ENCODE measurements at places on chromosomes 11 and 22.
A peak's percentile ranks its signal among the peaks of the same experiment; 100 is the strongest.

DNA sequence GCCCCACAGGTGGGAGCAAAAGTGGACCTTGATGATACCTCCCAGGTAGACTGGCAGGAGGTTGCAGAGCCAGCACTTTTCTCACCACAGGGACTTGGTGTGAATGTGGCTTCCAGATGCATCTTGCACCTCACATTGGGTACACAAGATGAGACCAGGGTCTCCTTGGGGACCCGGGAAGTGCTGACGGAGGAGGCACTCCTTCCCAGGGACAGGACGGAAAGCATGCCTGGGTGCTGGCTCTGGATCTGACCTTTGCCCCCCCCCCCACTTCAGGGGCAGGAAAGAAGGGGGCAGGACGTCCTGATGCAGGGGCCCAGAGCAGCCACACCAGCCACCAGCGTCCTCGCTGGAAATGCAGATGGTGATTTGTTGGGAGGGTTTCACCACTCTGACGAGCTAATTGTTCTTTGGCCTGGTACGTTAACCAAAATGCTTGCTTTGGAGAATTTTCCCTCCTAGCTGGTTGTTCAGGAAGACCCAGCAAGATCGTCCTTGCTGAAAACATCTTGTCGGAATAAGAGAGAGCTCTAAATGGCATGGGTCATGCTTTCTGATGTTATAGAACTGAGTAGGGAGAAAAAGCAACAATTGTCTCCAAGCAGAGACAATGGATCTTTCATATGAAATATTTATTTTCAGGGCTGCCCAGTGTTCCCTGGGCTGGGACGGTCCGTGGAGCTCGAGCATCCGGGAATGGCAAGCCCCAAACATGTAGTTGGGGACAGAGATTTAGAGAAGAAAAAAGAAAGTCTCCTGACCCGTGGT, 74.4 kb upstream of the PPARA start:
- no peak for DNase-seq

GRCh38 chr11:37087650-37088572, 489.9 kb upstream of the RAG2 start:
- no peak for DNase-seq

GRCh38 chr11:72048766-72049460, 31.4 kb downstream of the NUMA1 start:
- DNase-seq, result no peak

GRCh38 chr11:128599729-128600128, 12.4 kb upstream of the ETS1 start:
- no peak for DNase-seq

- peak; percentile 25 for DNase-seq
Measured at GRCh38 chr22:35838855-35839576, 121.3 kb downstream of the APOL5 start.

All from GM12865 (cell line).